ENCODE measurements at places on chromosomes 4 and X. TPM values are rescaled to one million over a fixed set of nuclear protein-coding genes. Genes with fewer than 3 reads are reported as not detected.

The HHIP gene
- not detected for total RNA-seq

The ZNF185 gene
- total RNA-seq = 14.0 TPM

The GLUD2 gene
- 8.9 TPM for total RNA-seq

The LUZP4 gene
- not detected for total RNA-seq

GRCh38 chr4:7753931-7754465 is 185.7 kb downstream of the AFAP1 start:
- no peak overlapping the region for H3K27ac ChIP-seq
- H3K36me3 ChIP-seq = no peaks in the 10 kb centered on the region
- peaks cover 16% of the 10 kb centered on the region for H3K4me1 ChIP-seq
- H3K27me3 ChIP-seq = no peaks in the 10 kb centered on the region
- DNase-seq = no peak

DNA sequence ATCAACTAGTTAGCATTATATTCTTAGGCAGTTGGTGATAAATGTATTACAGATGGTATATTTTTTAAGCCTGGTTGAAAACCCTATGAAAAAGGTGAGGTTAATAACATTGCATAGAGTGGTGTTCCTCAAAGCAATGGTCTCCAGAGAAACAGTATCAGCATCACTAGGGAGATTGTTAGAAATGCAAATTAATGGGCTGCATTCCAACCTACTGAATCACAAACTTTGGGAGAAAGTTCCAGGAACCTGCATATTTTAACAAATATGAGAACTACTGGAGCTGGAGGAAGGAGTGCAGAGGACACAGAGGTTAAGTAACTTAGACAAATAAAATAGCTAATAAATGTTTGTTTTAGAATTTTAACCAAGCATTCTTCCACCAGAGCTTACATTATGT is 166.9 kb upstream of the PCDH10 start:
- DNase-seq = no peak
- H3K36me3 ChIP-seq = no peaks in the 10 kb centered on the region
- H3K4me3 ChIP-seq = no peak overlapping the region
- H3K4me1 ChIP-seq = no peaks in the 10 kb centered on the region

DNA sequence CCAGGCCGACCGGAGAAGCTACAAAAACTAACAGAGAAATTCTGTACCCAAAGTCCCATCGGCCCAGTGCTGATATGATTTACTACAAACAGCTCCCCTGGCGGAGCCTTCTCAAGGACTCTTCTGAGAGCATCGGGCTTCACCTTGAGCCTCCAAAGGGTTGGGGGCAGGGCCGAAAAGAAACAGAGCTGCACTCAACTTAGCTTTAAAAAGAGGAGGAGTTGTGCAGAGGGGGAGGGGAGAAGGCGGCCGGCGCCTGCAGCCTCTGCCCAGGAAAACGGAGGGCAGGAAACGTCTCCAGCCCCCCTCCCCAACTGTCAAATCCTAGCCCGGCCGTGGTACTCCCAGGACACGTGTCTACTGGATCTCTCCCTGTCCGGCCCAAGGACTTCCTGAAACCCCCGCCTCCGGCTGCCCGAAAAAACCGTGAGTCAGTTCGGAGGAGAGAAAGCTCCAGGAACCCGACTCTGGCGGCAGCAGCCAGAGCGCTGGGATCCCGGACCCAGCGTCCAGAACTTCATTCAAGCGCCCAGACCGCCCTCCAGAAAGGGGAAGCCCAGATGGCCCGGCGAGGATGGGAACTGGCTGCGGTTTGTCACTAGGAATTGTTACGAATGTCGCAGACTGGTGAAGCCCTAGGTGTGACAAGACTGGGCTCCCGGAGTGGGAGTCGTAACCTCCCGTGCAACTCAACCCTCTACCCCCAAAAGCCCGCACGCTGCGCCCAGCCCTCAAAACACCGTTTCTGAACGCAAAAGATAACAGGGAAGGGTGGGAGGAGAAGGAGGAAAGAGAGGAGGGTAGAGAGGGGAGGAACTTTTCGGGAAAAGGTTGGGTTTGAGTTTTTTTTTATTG is 973 bp downstream of the ADAMTS3 start:
- peak; percentile 87 for DNase-seq
- no peak overlapping the region for H3K27ac ChIP-seq
- no peaks in the 10 kb centered on the region for H3K36me3 ChIP-seq
- no peaks in the 10 kb centered on the region for H3K27me3 ChIP-seq
- H3K4me3 ChIP-seq = peak overlapping the region; percentile 86

DNA sequence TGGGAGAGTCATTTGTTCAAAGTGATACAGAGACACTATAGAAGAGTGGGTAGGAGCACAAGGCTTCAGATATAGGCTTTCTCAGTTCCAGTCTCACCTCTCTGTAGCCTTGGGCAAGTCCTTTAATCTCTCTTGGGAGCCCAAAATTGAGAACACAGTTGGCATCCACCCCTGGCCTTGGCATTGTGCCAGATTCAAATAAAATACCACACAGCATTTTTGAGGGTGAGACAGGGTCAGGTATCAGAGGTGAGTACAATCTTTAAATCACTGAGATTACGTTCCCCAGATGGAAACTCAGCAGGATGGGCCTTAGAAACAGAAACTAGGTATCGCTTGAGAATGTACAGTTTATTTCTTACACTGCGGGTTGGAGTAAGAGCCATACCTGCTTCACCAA is 25.2 kb upstream of the SMIM10L2A start:
- no peaks in the 10 kb centered on the region for H3K36me3 ChIP-seq
- no peaks in the 10 kb centered on the region for H3K4me1 ChIP-seq
- DNase-seq = no peak
- H3K27ac ChIP-seq = no peak overlapping the region
- H3K4me3 ChIP-seq = no peak overlapping the region
- H3K27me3 ChIP-seq = no peaks in the 10 kb centered on the region

Data from neural progenitor cell (in vitro differentiated cells).